Stimulated activated CD8-positive, alpha-beta memory T cell treated with anti-CD3 and anti-CD28 coated beads, Interleukin-15, amount 100 ng/mL, for 4 hours (primary cell): ENCODE measurements at places on chromosomes 1 and 21.

GRCh38 chr1:77044133-77044849 is 174.9 kb downstream of the PIGK start:
- DNase-seq: no peak

- peak; percentile 56 for DNase-seq
Observed at GRCh38 chr1:111204201-111204982, 3.9 kb upstream of the DENND2D start.

DNA sequence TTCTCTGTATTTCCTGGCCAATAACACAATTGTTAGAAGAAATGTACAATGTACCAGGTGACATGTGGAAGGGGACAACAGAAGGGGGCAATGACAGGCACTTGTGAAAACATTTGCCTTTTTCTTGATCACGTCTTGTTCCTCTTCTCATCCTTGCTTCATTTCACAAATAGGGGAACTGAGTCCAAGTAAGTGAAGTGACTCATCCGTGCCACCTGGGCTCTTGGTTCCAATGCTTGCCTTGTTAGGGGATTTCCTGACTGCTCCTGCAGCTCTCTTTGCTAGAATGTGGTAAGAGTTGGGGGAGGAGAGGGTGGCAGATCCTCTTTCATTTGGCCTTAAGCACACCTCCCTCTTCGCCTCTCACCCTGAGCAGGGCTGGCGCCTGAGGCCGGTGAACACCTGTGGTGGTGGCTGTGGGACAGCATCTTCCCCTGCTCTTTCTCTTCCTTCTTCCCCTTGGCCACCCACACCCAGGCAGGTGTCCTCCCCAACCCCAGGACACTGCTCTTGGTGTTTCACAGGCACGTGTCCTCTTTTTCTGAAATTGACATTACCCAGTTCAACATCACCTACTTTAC is 2.2 kb upstream of the RHEX start:
- DNase-seq: peak; percentile 10

DNA sequence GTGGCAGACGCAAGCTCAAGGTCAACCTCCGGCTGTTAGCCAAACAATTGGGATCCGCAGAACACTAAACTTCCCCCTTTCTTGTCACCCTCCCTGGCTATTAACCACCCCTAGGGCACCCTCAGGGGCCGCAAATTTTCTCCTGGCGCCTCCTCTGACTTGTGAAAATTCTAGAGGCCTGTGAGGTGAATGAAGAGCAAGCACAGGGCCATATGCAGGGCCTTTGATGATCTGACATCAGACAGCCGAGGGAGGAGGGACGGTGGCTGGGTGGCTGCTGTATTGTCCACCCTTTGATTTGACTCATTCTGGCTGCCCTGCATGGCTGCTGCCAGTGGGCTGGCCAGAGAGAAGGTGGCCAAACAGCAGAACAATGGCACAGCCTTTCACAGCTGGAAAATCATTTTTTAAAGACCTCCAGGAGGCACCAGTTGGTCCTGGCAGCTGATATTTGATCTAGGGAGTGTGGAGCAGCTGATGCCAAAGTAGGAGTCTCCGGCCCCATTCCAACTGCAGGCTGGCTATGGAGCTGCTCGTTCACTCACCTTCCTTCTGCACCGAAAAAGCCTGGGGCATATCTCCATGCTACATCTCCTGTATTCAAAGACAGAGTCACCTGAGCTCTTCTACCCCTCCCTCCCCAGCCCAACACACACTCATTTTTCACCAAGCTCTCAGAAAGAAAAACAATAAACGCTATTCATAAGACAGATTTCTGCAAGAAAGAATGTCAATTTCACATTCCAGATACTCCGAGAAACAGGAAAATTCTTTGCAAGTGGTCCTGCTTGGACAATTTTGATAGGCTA is 44.9 kb upstream of the BARHL2 start:
- no peak for DNase-seq

DNA sequence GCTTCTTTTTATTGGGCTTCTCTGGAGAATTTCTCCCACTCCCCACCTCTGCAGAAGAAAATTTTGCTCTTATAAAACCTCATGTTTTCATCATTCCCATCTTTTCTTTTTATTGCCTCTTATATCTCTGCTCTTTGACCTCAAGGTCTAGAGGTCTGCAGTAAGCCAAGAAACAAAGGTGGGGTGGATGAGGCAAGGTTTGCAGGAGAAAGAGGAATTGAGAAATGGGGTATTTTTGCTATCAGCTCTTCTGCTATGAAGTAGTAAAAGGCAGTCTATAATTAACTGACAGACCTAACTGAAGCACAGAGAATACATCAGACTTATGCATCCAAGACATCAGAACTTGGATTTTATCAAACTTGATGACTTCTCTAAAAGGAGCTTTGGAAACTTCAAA is 22.9 kb downstream of the SYT11 start:
- DNase-seq: no peak

- DNase-seq: no peak
Observed at GRCh38 chr1:71222668-71223067, 141.8 kb upstream of the ZRANB2 start.

GRCh38 chr1:31712630-31713029 is 8.8 kb upstream of the COL16A1 start:
- DNase-seq: no peak

GRCh38 chr1:41810446-41810845 is 108.3 kb downstream of the HIVEP3 start:
- no peak for DNase-seq

DNA sequence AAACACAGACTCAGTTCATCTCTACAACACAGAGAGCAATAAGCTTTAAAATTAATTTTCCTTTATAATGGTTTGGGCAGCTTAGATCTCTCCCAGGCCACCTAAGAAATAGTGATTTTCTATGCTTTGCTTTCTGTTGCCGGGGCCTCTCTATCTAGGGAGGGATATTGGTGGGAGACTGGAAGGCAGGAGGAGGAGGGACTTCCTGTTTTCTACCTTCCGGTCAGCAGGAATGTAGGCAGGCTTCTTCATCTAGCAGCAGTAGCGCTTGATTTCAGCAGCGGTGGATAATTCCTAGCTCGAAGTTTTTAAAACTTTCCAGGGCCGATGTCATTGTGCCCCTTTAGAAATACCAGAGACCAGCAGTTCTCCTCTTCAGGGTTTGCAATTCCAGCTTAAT is 5.1 kb upstream of the DESI2 start:
- no peak for DNase-seq

- DNase-seq: no peak
Observed at GRCh38 chr1:204418174-204419063, 6.8 kb upstream of the PPP1R15B start.

- DNase-seq: no peak
Observed at GRCh38 chr1:236530286-236530685, 6.5 kb downstream of the LGALS8 start.

DNA sequence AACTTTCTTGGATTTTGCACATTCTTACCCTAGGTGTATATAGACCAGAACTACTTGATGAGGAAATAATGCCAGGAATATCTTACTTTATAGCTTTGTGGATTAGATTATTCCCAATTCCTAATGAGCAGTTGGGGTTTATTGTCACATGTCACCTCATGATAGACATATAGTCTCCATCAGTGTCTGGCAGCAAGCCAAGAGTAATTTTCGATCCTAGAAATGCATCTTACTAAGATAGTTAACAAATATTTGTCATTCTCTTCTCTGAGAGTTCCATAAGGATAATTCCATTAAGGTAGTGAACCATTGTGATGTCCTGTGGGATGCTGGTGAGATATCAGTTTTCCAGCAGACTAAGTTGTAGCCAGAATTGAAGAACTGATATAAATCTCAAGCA is 1282.9 kb upstream of the B3GALT2 start:
- no peak for DNase-seq

DNA sequence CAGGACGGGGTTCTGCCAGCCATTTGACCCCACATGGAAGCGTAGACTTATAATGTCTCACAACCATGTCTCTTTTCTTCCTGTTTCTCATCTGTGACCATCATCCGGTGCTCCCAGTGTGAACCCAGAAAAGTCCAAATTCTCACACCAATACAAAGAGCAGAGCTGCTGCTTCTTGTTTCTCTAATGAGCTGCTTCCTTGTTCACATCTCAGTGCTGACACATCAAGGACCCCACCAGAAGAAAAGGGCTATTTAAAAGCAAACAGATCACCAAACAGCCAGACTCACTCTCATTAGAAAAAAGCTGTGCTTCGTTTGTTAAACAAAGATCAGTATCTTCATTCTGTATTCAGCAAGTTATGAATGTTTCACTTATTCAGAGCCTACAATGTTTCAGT is 835 bp upstream of the LCE1D start:
- no peak for DNase-seq

DNA sequence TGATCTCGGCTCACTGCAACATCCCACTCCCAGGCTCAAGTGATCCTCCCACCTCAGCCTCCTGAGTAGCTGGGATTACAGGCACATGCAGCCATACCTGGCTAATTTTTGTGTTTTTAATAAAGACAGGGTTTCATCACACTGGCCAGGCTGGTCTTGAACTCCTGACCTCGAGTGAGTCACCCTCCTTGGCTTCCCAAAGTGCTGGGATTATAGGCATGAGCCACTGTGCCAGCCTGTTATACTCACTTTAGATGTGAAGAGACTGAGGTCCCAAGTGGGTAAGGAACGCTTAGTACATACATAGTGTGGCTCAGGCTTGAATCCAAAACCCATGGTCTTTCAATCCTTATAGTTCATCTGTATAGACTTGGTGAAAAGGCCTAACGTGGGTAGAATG is 63.7 kb upstream of the EPS8L3 start:
- no peak for DNase-seq

- no peak for DNase-seq
Observed at GRCh38 chr1:227779685-227780084, 35.8 kb upstream of the PRSS38 start.

GRCh38 chr1:234683861-234684632 is 74.1 kb upstream of the IRF2BP2 start:
- no peak for DNase-seq

GRCh38 chr1:3188150-3188971 is 119.4 kb downstream of the PRDM16 start:
- DNase-seq: no peak

DNA sequence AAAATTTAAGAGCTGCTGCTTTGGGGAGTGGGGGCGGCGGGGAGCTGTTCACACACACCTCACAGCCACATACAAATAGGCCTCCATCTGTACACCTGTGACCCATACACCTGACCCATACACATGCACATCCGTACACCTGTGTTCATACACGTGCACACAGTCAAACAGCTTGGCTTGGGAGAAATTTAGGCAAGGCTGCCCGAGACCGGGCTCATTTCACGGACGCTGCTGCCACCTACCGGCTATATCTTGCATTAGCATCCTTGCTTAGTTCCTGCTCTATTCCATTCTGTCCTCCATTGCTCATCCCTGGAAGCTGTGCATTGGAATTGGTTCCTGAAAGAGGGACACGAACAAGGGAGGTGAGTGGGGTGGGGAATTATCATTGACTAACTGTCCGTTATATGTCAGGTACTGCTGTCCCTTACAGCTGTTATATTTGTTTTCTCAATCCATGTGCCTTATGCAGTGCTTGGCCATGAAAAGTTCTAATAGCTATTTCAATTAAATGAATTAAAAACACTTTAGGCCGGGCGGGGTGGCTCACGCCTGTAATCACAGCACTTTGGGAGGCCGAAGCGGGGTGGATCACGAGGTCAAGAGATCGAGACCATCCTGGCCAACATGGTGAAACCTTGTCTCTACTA is 37.1 kb upstream of the EPB41 start:
- peak; percentile 50 for DNase-seq

- no peak for DNase-seq
Observed at GRCh38 chr1:154263465-154264332, 8.7 kb upstream of the HAX1 start.

- peak; percentile 51 for DNase-seq
Observed at GRCh38 chr1:66788231-66788939, 12.7 kb downstream of the INSL5 start.

GRCh38 chr1:33438364-33439160 is 7.7 kb upstream of the PHC2 start:
- DNase-seq: no peak

GRCh38 chr1:29122682-29123052 is 1.0 kb downstream of the TMEM200B start:
- no peak for DNase-seq

DNA sequence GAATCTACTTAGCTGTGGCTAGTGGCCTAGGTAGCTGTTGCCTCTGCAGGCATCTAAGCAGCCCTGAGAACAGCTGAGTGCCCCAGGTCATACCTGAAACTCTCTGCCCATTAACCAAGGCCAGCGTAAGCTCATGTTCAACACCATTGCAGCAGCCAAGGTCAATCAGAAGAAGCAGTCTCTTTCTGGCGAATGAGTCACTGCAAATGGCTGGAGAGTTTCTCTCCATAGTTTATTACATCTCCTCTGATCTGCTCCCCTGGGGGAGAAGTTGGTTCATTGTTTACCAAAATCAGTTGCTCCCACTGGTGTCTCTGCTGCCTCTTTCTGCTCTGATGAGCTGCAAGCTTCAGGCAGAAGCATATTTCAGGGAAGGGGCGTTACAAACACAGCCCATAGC is 6.9 kb upstream of the BCL9 start:
- no peak for DNase-seq

DNA sequence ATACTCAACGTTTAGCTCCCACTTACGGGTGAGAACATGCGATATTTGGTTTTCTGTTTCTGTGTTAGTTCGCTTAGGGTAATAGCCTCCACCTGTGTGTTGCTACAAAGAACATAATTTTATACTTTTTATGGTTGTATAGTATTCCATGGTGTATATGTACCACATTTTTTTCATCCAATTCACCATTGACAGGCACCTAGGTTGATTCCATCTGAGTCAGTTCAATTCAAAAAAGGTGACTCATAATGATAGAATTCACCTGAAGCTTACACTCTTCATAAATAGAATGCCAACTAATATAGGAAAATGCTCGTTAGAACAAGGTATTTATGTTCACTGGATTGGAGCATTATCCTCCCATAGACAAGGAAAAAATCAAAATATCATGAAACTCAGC is 38.5 kb downstream of the RGS4 start:
- no peak for DNase-seq

GRCh38 chr1:206769304-206769731 is 1.3 kb upstream of the IL19 start:
- no peak for DNase-seq

GRCh38 chr1:166297993-166298392 is 131.2 kb upstream of the FAM78B start:
- DNase-seq: no peak

DNA sequence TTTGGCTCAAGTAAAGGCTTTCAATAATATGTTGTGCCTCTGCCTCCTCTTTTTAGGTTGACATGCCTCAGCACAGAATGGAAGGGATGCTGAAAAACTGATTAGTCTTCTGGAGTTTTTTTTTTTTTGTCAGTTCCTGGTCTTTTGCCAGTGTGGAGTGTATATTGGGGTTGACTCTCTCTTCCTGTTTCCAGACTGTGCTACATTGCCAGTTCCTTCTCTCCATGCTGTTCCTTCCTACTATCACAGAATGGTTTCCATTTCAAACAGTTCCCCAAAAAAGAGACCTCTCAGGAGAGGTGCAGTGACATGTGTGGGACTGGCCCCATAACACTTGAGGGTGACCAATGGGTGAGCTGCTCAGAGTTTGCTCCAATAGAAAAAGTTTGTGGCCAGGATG is 101.7 kb upstream of the ETV3 start:
- DNase-seq: no peak

GRCh38 chr1:109929588-109930251 is 19.1 kb downstream of the CSF1 start:
- no peak for DNase-seq

- no peak for DNase-seq
Observed at GRCh38 chr1:188140958-188141357, 1312.2 kb downstream of the PLA2G4A start.

- no peak for DNase-seq
Observed at GRCh38 chr1:173453982-173454381, 23.2 kb upstream of the PRDX6 start.

- DNase-seq: no peak
Observed at GRCh38 chr1:75764057-75764655, 21.9 kb upstream of the RABGGTB start.
